ENCODE measurements at places on chromosomes 2 and 18. TPM values are rescaled to one million over a fixed set of nuclear protein-coding genes. Genes with fewer than 3 reads are reported as not detected.

GRCh38 chr18:62710417-62710816 is 4.9 kb upstream of the PHLPP1 start:
- H3K27me3 ChIP-seq = no peaks in the 10 kb centered on the region
- DNase-seq = no peak
- no peaks in the 10 kb centered on the region for H3K36me3 ChIP-seq
- no peak overlapping the region for H3K4me3 ChIP-seq
- H3K4me1 ChIP-seq = peaks cover 4% of the 10 kb centered on the region

DNA sequence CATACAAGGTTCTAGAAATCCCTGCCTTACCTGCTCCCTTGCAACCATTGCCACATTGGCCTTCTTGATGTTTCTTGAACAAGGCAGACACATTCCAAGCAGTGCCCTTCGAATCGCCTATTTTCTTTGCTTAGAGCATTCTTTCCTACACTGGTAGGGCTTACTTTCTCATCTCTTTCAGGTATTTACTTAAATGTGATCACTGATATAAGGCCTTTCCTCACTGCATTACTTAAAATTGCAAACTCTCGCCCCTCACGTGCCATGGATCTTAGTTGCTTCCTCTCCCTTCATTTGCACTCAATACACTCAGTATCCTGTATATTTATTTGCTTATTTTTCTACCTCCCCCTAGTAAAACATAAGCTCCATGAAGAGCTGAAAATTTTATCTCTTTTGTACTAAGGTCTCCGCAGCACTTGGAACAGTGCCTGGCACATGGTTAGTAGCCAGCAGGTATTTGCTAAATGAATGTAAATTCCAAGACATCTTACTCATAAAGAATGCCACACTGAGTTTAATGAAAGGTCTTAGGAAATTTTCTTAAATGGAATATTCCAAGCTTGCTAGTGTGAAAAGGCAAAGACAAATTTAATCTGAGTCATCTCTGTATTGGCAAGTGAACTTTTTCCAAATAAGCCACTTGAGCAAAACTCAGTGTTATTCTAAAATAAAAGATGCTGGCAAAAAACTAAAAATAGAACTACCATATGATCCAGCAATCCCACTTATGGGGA is 42.4 kb upstream of the FIGN start:
- H3K36me3 ChIP-seq = no peaks in the 10 kb centered on the region

DNA sequence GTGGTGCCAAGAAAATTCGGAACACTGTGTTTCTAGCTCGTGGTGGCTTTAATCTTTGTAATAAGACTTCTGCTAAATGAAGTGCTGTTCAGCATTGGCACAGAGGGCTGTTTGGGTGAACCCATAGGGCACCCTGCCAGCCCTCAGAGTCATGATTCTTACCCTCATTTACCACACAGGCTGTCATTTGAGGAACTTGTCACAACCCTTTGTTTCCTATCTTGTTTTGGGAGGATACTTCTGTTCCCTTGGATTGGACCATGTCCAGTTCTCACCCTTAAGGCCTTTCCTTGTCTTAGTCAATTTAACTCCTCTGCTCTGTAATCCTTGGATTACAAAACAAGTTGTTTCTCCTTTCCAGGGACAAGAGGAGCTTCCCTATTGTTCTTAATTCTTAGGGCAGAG is 225.7 kb downstream of the MTX2 start:
- no peak overlapping the region for H3K4me3 ChIP-seq
- no peaks in the 10 kb centered on the region for H3K36me3 ChIP-seq
- no peaks in the 10 kb centered on the region for H3K27me3 ChIP-seq
- H3K4me1 ChIP-seq = no peaks in the 10 kb centered on the region
- H3K27ac ChIP-seq = no peak overlapping the region

- H3K36me3 ChIP-seq = no peaks in the 10 kb centered on the region
- H3K4me3 ChIP-seq = no peak overlapping the region
- DNase-seq = no peak
- H3K4me1 ChIP-seq = no peaks in the 10 kb centered on the region
- H3K27me3 ChIP-seq = no peaks in the 10 kb centered on the region
Observed at GRCh38 chr2:937530-937929, 13.1 kb upstream of the SNTG2 start.

GRCh38 chr2:190455358-190456095 is 47.4 kb downstream of the MFSD6 start:
- H3K4me3 ChIP-seq = no peak overlapping the region
- no peak for DNase-seq
- H3K27me3 ChIP-seq = no peaks in the 10 kb centered on the region
- H3K27ac ChIP-seq = no peak overlapping the region

GRCh38 chr18:56652802-56653201 is 1.6 kb downstream of the WDR7 start:
- H3K27me3 ChIP-seq = no peaks in the 10 kb centered on the region
- peaks cover 11% of the 10 kb centered on the region for H3K4me1 ChIP-seq
- H3K4me3 ChIP-seq = no peak overlapping the region
- no peak overlapping the region for H3K27ac ChIP-seq
- DNase-seq = no peak

DNA sequence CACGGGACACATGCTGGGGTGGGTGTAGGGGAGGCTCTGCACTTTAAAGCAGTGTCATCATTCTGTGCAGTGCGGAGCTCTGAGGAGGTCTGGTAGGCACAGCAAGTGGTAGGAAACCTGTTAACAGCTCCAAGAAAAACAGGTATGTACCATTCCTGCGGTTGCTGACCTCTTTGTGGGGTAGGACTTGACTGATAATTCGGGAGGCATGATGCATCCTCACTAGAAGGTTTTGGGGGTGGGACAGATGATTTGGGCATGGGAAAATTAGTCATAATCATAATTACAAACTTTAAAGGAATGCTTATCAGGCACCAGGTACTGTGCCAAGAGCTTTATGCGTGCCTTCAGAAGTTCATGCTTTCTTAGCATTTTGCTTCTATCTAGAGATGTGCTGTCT is 9.7 kb downstream of the DOK1 start:
- no peak overlapping the region for H3K4me3 ChIP-seq
- H3K36me3 ChIP-seq = no peaks in the 10 kb centered on the region
- no peak overlapping the region for H3K27ac ChIP-seq
- peaks cover 5% of the 10 kb centered on the region for H3K4me1 ChIP-seq
- DNase-seq = no peak
- no peaks in the 10 kb centered on the region for H3K27me3 ChIP-seq

DNA sequence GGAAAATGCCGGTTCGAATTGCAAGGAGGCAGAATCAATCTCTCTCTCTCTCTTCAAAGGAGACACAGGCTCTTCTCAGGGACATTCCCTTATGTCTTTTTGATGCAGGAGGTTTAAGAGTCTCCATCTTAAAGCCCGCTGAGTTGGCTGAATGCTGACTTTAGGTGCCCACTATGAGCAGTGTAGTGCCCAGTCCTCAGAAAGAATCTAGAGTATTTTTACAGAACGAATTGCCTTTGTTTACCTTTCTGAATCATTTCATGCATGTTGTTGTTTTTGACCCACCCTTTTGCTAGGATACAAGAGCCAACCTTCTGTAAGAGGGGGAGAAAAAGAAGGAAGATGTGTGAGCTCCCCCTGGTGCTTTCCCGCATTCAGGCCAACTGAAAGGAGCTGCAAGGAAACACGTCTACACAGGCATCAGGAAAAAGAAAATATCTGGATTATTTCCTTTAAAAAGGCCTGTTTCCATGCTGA is 193.5 kb upstream of the TCF4 start:
- DNase-seq = peak; percentile 10
- H3K27me3 ChIP-seq = peaks cover 12% of the 10 kb centered on the region
- H3K36me3 ChIP-seq = no peaks in the 10 kb centered on the region
- H3K4me3 ChIP-seq = no peak overlapping the region

GRCh38 chr18:67896451-67896850 is 379.9 kb upstream of the DSEL start:
- no peaks in the 10 kb centered on the region for H3K27me3 ChIP-seq
- H3K4me3 ChIP-seq = no peak overlapping the region
- no peaks in the 10 kb centered on the region for H3K4me1 ChIP-seq
- H3K27ac ChIP-seq = no peak overlapping the region
- no peaks in the 10 kb centered on the region for H3K36me3 ChIP-seq

DNA sequence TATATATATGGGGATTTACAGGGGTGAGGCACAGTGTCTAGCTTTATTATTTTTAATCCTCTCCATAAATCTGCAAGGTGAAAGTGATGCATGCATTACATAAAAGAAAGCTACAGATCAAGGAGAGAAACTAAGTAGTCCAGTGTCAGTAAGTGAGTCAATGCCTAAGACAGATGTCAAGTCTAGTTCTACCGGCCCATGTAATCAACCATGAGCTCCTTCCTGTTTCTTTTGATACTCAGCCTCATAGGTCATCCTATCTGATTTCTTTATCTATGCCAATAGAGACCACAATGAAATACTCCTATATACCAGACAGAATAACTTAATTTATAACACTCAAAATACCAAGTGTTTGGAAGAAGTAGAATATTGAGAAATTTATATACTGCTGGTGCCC is 20.2 kb upstream of the GYPC start:
- no peaks in the 10 kb centered on the region for H3K27me3 ChIP-seq
- no peaks in the 10 kb centered on the region for H3K36me3 ChIP-seq
- no peak overlapping the region for H3K4me3 ChIP-seq
- no peak for DNase-seq
- no peaks in the 10 kb centered on the region for H3K4me1 ChIP-seq

DNA sequence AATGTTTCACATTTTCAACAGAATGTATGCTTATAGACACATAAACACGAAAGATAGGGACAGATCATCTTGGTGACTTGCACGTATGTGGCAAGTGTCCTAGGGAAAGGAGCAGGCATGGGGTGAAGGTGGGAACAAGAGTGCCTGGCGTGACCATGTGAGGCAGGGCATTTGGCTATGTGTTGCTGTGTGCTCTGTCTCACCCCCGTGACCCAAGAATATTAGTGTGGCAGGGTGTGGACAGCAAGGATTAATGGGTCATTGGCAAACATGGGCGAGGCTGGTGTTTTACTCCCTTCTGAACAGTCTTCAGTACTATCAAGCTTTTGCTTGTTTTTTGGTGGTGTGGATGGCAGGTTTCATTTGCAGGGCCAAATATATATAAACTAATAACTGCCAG is 1.3 kb upstream of the VWA3B start:
- no peaks in the 10 kb centered on the region for H3K36me3 ChIP-seq
- H3K4me1 ChIP-seq = peaks cover 25% of the 10 kb centered on the region
- peaks cover 4% of the 10 kb centered on the region for H3K27me3 ChIP-seq
- peak overlapping the region; percentile 73 for H3K27ac ChIP-seq
- no peak overlapping the region for H3K4me3 ChIP-seq
- peak; percentile 61 for DNase-seq

GRCh38 chr18:42264497-42264896 is 309.5 kb downstream of the PIK3C3 start:
- H3K27ac ChIP-seq = no peak overlapping the region
- no peak for DNase-seq
- no peaks in the 10 kb centered on the region for H3K27me3 ChIP-seq
- no peak overlapping the region for H3K4me3 ChIP-seq
- no peaks in the 10 kb centered on the region for H3K4me1 ChIP-seq

DNA sequence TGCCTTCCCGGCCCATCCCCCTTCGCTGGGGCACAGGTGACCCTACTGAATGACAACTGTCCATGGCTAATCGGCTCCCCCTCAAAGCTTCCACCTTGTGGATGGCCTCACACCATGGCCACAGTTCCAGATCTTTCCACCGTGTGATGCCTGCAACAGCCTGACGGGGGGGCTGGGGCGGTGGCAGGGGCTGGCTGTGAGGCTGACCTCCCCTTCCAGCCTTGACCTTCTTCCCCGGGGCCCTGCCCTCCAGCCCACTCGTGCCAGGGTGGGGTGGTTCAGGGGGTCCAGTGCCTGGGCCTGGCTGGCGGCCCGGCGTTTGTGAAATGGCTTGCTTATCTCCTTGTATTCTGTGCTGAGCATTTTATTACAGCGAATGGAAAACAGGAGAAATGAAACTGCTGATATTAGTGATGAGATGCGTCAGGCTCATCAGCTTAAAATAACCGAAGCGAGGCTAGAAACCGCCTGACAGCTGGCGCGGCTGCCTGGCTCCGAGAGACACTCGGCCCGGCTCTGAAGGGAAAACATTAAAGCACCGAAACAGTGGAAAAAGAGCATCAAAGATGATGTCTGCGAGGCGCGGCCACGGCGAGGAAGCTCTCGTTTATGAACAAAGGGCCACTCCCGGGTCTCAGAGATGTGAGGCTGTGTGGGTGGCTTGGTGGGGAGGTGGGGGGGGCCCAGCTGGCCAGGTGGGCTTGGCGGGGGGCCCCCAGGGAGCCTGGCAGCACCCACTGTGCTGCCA is 916 bp upstream of the PDCD1 start:
- no peaks in the 10 kb centered on the region for H3K36me3 ChIP-seq
- peaks cover 12% of the 10 kb centered on the region for H3K4me1 ChIP-seq
- H3K4me3 ChIP-seq = peak overlapping the region; percentile 12
- DNase-seq = peak; percentile 47
- H3K27ac ChIP-seq = peak overlapping the region; percentile 18

- no peaks in the 10 kb centered on the region for H3K36me3 ChIP-seq
- no peak for DNase-seq
- no peak overlapping the region for H3K4me3 ChIP-seq
- H3K27me3 ChIP-seq = no peaks in the 10 kb centered on the region
- peaks cover 3% of the 10 kb centered on the region for H3K4me1 ChIP-seq
Observed at GRCh38 chr2:190666895-190667294, 18.0 kb downstream of the NAB1 start.

GRCh38 chr18:48254077-48254602 is 155.0 kb downstream of the ZBTB7C start:
- no peak overlapping the region for H3K4me3 ChIP-seq
- no peaks in the 10 kb centered on the region for H3K4me1 ChIP-seq

GRCh38 chr2:102318437-102318836 is 7.1 kb downstream of the IL1RL1 start:
- no peaks in the 10 kb centered on the region for H3K27me3 ChIP-seq
- no peak for DNase-seq
- no peak overlapping the region for H3K4me3 ChIP-seq
- no peaks in the 10 kb centered on the region for H3K36me3 ChIP-seq
- no peak overlapping the region for H3K27ac ChIP-seq

- no peak overlapping the region for H3K27ac ChIP-seq
- peaks cover 10% of the 10 kb centered on the region for H3K36me3 ChIP-seq
- no peak overlapping the region for H3K4me3 ChIP-seq
- peaks cover 6% of the 10 kb centered on the region for H3K4me1 ChIP-seq
Observed at GRCh38 chr18:74633652-74634352, 36.1 kb downstream of the ZNF407 start.

DNA sequence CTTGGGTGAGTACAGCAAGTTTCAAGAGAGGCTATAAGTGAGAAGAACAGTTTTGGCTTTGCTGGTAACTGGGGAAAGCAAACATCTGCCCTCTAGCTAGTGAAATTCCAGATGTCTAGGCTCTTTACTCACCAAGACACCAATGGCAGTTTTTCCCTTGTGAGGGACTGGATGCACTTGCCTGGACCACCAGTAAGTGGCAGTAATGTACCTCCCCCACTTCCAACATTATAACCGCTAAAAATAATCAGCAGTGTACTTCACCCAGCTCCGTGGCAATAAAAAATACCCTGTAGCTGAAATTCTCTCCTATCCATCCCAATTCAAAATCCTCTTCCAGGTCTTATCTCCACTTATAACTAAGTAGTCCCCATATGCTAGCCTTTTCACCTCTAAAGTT is 383.9 kb downstream of the ARHGAP15 start:
- no peak overlapping the region for H3K4me3 ChIP-seq
- DNase-seq = no peak
- H3K4me1 ChIP-seq = no peaks in the 10 kb centered on the region
- H3K36me3 ChIP-seq = no peaks in the 10 kb centered on the region
- H3K27me3 ChIP-seq = no peaks in the 10 kb centered on the region

SLC19A3 gene
- 7.5 TPM for total RNA-seq

CENPA gene
- 14.9 TPM for total RNA-seq

SPEG gene
- 69.5 TPM for total RNA-seq

ABHD1 gene
- total RNA-seq = 0.48 TPM

CYP27C1 gene
- total RNA-seq = 0.14 TPM

TSPYL6 gene
- not detected for total RNA-seq

SYT4 gene
- total RNA-seq = not detected

CYTIP gene
- 4.9 TPM for total RNA-seq

ANKRD36C gene
- 54.3 TPM for total RNA-seq

LIPG gene
- 4.9 TPM for total RNA-seq
